ENCODE measurements at places on chromosomes 4 and X.

DNA sequence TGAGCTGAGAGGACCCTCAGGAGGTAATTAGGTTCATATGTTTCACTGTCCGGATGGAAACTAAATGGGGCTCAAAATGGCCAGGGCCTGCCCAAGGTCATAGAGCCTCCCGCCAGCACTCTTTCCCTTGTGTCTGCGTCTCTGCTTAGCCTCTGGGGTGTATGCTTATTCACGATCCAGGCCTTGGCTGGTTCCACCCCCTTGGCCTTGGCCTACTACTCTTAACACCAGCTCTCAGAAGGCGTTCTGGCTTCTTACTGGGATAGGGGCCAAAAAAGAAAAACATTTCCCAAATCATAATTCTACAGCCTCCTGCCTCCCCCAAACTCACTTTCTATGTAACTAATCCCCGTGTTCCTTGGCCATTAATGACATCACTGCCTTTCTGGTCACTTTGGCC is 68.8 kb downstream of the RTL5 start:
- DNase-seq, result no peak

DNA sequence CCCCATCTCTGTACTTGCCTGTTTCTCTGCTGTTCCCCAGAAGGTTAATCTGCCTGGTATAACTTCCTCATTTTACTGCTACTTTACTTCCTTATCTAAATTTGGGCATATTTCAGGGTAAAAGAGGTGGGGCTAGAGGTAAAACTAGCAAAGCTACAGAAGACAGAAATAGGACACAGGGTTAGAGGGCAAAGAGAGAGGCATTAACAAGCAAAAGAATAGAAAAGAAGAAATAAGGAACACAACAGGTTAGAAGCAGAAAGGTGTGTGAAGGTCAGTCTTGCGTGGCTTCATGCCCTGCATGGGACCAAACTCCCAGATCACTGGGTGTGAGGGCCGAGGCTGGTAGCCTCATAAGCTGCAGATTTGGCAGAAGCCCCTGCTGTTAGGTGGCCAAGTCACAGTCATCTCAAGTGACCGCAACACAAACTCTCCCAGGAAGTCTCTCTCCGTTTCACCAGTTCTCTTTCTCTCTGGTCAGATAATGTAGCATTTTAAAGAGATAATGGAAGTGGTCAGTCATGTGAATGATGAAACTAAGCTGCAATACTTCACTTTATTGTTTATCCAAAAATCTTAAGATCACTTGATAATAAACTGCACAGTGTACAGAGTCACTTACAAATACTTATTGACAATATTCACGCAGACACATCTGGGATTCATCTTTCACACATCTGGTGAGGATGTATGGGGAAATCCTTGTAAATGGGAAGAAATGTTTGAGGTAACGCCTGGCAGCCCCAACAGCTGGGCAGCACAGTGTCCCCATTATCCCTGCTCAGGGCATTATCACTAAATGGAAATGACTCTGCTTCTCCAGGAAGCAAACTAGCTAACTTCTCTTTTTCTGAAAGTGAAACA is 16.4 kb downstream of the TMEM154 start:
- no peak for DNase-seq

DNA sequence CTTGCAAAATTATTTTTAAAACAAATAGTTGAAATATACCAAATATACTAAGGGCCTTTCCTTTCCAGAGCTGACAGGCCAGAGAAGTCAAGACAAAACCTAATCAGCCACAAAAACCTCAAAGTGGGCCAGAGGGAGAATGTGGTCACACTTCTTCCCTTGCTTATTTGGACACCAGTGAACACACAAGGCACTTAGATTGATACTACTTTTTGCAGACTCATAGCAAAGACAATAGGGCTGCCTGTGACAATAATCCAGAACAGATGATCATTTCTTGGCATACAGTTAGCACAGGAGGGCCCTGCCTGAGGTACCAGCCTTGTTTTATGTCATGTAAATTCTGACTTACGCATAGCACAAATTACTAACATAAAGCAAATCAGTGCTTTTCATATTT is 215.7 kb upstream of the NEIL3 start:
- no peak for DNase-seq

GRCh38 chrX:136761421-136761820 is 19.3 kb downstream of the ARHGEF6 start:
- DNase-seq, result no peak

DNA sequence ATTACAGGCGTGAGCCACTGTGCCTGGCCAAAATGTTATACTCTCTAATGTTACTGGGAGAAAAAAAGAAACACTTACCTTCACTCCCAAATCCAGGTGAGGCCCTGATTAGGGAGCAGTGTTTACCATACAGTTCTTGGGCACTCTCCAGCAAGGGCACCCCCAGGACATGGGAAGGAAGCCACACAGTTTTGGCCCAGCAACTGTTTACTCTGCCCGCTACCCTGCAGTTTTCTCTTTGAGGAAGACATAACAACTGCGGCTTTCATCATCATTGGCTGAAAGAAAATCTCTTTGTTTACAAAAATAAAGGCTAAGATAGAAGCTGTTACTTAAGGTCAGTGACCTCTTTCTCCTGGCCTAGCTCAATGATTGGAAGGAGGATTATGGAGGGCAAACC is 145.5 kb upstream of the DUSP21 start:
- no peak for DNase-seq

DNA sequence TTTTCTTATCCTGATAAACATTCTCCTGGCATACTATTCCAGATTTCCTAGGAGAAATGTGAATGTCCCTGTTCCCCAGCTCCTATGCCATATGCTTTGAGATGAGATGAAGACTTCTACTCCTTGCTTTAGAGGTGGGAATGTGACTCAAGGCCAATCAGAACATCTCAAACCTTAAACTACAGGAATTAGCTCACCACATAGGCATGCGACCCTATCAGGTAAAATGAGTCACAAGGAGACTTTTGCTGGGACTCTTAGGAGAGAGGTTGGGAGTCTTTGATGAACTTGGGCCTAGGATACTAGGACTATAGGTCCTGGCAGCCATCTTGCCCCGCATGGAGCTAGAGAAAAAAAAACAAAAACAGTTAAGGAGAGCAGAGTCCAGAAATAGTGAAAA is 5.8 kb upstream of the USO1 start:
- DNase-seq, result no peak

DNA sequence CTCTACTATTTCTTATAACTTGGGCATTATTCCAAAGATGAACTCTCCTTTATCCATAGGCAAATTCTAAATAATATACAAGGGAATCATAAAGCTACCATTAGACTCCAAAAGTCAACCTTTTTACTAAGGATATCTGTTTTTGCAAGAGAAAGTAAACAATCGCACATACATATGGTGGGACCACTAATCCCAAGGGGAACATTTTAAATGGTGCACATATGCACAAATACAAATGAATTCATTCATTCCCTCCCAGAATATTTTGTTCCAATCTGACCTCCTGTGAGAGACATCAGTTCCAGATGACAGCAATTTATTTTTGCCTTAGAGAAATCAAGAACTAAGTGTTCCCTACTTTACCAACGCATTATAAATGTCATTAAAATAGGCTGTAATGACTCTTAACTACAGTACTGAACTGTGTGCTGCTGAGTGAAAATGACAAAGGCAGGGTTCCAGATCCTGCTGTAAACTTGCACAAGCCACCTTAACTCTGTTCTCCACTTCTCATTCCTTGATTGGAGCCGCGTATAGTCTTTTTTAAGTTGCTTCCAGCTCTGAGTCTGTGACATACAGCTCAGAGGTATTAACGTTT is 2.0 kb downstream of the DHX15 start:
- DNase-seq, result no peak

DNA sequence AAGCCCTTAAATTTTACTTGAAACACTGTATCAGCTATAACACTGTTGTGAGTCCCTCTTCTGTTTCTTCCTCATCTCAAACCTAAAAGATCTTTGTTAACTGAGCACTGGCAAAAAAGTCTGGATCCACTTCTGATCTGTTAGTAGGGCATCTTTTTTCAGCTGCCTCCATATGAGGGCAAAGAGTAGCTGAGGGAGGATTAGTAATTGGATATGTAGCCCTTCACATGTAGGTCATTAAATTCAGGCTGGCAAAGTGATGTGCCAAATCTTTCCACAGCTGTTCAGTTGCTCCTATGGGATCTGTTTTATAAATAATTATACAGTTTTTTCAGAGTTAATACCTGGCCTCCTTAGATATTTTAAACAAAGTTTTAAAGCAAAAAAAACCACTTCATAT is 1.1 kb upstream of the TRMT10A start:
- DNase-seq, result no peak

DNA sequence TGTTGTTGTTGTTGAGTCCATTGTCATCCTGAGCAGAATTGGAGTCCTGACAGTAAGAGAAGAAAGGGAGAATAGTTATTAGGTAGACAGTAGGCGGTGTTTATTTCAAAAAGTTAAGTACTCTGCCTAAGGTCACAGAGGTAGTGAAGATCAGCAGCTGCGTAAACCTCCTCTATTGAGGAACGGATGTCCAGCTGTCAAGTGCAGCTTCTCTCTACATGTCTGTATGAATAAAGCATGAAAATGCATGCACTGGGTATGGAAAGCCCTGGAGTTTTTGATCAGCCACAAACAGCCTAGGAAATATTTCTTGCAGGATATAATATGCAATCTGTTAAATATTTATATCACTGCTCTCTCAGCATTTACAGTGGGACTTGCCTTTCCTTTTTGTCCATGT is 109.4 kb upstream of the CBLL2 start:
- DNase-seq, result no peak

DNA sequence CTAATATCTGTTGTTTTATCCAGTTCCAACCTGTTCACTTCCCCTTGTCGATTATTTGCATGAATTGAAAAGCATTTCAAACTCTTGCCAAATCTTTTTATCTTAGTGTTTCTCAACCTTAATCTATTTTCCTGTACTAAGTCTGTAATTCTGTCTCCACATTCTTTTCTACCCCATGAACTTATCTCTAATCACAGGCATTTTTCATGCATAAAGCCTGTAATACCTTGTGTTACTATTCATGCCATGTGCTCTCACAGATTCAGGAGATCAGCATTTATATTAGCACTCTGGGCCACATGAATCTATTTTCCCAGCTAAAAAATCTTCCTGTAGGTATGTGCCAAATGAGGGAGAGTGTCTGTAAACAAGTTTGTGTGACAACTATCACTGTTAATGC is 1360.9 kb downstream of the STIM2 start:
- DNase-seq, result no peak

DNA sequence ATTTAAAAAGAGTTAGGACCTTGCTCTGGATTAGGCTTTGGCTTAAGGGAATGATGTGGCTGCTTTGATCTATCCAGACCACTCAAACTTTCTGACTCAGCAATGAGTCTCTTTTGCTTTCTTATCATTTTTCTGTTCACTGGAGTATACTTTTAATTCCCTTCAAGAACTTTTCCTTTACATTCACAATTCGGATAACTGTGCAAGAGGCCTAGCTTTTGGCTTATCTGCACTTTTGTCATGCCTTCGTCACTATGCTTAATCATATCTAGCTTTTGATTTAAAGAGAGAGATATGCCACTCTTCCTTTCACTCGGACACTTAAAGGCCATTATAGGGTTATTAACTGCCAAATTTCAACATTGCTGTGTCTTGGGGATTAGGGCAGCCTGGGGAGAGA is 147.9 kb downstream of the DCHS2 start:
- DNase-seq, result no peak

DNA sequence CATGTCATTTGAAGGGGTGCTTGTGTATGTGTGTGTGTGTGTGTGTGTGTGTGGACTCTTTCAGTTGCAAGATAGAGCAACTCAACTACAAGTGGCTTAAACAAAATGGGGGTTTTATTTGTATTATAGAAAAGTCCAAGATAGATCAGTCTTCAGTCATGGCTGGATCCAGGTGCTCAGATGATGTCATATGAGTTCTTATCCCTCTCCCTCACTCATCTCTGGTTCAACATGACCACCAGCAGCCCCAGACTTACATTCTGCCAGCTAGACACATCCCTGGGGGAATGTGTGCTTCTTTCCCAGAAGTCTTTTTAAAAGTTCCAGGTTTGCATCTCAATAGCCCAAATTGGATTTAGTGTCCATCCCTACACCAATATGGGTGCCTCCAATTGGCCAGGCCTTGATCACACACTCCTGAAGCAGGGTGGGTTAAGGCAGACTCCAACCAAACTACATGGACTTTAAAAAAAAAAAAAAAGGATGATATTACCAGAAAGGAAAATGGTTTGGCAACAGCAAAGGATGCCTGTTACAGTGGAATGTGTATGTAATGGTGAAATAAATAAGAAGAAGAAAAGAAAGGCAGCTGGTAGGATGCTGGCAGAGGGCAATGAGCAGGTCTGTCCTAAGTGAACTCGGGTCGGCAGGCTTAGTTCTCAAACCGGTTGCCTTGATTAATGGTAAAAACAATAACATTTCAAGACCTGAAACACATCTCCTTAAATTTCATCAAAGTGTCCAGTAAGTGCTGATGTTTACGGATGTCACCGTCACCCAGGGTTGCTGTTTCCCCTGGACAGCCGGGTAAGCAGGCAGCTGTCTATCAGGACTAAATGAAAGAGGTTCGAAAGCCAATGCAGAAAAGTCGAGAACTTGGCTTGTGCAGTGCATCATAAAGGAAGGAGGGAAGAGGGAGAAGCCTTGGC is 107.7 kb downstream of the SMIM20 start:
- no peak for DNase-seq

DNA sequence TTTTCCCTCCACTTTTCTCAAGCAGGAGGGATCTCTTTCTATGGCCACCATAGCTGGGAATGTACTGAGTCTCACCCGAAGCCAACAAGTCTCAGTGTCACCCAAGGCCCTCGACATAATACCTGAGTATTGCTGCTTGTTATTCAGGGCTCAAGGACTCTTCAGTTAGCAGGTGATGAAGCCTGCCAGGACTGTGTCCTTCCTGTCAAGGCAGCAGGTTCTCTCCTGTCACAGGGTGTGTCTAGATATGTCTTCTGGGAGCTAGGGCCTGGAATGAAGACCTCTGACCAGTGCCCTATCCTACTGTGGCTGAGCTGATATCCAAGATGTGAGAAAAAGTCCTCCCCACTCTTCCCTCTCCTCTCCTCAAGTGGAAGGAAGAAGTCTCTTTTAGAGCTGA is 391.0 kb upstream of the DIPK2B start:
- DNase-seq, result no peak

GRCh38 chr4:47855350-47855749 is 17.5 kb upstream of the CORIN start:
- DNase-seq, result no peak

- no peak for DNase-seq
Observed at GRCh38 chrX:72296991-72297390, 8.7 kb downstream of the CITED1 start.

DNA sequence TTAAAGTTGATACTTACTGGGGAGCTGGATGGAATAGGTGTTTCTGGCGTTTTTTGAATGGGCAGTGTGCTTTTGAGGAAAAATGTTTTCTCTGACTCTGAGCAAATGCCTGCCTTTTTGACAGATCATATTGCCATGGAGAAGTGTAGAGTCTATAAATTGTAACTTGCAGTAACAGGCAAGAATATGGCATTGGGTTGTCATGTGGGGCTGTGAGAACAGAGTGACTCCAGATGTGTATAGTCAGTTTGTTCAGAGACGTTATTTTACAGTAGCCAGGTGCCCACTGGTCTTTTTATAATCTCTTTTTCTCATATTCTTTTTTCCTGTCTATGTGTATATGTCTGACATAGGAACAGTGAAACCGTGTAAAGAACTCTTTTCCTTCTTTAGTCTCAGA is 40.8 kb downstream of the RAPGEF2 start:
- DNase-seq, result no peak

GRCh38 chr4:84855774-84856173 is 110.7 kb downstream of the WDFY3 start:
- no peak for DNase-seq

- DNase-seq, result no peak
Observed at GRCh38 chr4:66266035-66266434, 595.7 kb upstream of the EPHA5 start.
